ENCODE measurements at places on chromosomes 7 and 10.

DNA sequence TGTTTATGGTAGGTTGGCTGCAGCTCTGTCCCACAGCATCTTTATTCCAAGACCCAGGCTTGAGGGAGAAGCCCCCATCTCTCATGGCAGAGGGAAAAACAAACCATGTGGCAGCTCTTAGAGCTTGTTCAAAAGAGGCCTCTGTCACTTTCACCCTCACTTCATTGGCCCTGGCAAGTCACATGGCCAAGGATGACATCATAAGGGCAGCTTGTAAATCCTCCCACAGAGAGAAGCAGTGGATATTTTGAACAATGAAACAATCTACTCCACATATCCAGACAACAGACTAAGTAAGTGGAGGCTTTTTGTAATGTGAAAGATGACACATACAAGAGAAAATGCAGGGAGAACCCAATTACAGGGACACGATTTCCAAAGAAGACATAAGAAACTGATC lies 108.1 kb downstream of the GRID1 start:
- DNase-seq, result no peak

DNA sequence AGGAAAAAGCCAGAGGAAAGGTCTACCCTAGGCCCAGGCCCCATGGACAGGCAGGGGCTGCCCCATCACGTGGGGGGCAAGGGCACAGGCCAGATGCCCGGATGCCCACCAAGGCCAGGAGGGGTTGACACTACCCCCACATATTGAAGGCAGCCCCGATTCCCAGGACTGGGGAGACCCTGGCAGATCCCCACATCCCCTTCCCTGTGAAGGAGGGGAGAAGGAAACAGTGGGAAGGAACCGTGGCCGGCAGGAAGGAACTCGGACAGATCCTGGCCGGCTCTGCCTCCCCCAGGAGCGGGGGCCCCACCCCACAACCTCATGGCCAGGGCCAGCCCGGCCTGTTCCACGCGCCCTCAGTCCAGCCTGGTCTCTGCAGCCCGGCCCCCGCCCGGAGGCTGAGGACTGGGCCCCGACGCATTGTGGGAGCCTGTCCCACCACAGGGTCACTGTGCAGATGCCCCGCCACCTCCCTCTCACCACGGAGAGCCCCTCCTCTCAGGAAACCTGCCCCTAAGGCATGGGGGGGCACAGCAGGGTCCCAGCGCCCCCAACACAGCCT lies 41.3 kb downstream of the PAPOLB start:
- DNase-seq, result no peak

DNA sequence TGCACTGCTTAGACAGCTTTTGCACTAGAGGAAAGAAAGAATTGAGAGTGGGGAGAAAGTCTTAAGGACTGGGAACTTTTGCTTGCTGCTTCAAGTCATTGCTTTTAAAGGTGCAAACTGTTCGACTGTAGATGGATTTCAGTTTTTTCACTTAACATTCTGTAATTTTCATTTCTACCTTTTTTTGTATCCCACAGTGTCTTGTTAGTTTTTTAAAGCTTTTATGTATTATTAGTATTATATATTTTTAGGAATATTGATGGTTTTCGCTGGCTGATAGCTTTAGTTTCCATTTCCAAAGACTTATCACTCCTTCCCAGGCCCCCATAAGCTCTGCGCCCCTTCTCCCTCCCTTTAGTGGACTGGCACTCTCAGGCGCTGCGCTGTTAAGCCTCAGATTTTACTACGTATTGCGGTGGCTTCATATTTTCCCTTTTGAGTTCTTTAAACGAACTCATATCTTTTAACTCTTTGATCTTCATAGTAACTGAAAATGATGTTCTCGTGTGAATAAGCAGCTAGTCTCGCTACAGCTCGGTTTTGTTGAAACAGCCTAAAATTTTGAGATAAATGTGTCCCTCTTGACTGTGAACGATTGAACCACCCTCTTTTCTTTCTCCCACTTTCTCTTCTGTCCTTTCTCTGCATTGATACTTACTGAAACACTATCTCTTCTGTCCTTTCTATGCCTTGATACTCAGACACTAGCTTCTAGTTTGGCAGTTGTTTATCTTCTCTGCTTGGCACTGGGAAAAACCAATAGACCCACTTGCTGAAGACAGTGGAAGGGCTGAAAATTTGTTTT lies 2.5 kb upstream of the ETV1 start:
- DNase-seq, result no peak

- DNase-seq, result no peak
These were observed 581.8 kb downstream of the GRID1 start for GRCh38 chr10:85784792-85785191.

DNA sequence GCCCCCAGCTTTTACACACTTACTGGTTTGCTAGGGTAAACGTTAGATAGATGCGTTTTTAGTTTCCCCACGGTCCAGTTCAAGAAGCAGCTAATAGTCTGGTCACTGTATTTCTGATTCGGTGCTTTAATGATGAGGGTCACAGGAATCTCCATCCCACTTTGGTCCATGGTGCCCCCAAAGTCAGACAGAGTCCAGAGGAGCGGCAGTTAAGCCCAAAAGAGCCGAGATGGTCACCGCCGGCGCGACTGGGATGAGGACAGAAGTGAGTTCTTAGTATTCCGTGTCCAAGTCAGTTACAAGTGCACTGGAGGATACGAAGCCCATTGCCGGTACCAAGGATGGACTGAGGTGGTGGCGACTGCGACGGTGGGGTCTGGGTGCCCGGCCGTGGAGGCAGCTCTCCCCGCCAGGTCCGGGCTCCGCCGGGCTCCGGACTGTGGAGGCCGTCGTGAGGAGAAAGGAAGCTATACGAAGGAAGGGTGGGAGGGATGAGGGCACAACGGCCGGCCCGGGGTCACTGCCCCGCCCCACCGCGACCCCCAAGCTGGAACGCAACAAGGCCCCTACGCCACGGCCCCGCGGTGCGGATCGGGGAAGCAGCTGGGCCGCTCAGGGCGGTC lies 663 bp downstream of the HERPUD2 start:
- DNase-seq, result peak; percentile 20

GRCh38 chr7:141045842-141046620 lies 27.8 kb upstream of the TMEM178B start:
- DNase-seq, result no peak

GRCh38 chr10:55630491-55631056 lies 730.5 kb downstream of the ZWINT start:
- no peak for DNase-seq

DNA sequence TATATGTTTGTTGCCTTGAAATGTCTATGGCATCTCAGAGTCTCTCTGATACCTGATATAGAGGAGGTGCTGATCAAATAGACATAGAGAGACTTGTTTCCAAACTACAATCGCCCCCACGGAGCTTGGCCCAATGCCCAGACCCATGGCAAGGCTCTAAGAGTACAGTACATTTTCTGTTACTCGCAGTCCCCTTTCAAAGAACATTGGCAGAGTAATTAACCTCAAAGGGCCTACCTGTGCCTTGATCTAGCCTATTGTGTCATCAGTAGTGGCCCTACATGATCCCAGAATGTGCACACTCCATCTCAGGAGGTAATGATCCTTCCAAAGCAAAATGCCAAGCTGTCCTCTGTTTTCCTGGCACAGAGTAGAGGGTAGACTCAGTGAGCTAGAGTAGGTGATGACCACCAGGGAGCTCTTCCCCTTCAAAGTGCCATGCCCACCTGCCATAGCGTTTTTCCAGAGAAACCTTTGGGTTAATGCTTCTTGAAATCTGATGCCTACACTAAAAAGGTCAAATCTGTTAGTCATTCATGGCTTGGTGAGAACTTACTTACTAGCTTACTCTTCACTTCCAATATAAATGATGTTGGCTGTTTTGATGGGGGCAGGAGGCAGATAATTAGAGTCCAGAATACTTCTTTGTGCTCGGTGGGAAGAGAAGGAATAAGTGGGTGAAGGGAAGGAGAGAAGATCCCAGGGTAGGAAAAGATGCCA lies 41.2 kb upstream of the ACSL5 start:
- DNase-seq, result no peak

GRCh38 chr7:18289788-18290187 lies 205.8 kb upstream of the HDAC9 start:
- no peak for DNase-seq

GRCh38 chr7:1678081-1678543 lies 8.0 kb downstream of the ELFN1 start:
- DNase-seq, result no peak

DNA sequence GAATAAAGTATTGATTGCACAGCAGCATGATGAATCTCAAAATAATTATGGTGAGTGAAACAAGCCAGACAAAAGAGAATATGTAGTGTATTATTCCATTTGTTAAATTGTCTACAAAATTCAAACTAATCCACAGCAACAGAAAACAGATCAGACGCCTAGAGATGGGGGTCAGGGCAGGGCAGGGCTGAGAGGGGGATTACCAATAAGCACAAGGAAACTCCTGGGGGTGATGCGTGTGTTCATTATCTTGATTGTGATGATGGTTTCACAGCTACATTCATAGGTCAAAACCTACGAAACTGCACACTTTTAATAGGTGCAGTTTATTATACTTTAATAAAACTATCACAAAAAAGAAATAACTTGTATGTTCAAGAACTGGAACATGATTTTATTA lies 132.7 kb upstream of the CDK6 start:
- no peak for DNase-seq

DNA sequence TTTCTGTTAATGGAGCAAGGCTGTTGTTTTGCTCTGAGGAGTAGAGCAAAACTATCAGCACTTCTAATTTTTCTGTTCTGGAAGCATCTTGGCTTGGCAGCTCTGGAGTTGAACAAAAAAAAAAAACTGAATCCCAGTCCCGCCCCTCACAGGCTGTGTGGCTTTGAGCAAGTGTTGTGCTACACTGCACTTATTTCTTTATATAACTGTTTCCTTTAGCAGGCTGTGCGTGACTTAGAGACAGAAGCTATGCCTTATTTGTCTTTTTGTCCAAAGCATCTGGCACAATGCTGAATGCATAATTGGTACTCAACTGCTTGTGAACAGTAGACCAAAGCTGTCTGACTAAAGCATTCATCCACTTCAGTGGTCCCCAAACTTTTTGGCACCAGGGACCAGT lies 96.1 kb downstream of the AMPH start:
- no peak for DNase-seq

DNA sequence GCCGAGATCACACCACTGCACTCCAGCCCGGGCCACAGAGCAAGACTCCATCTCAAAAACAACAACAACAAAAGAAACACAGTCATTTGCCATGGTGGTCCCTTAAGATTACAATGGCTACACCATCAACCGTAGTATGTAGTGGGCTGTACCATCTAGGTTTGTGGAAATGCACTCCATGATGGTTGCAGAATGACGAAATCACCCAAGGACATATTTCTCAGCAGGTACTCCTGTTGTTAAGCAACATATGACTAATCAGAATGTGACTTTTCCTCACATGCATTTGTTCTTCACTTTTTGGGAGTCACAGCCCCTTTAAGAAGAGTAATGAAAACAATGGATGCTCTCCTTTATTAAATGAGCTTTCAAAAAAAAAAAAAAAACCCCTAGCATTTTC lies 11.0 kb downstream of the SVIL start:
- DNase-seq, result no peak

Measured in stimulated activated CD4-positive, alpha-beta T cell treated with anti-CD3 and anti-CD28 coated beads, Interleukin-2, amount 100 ng/mL, for 24 hours (primary cell).